ENCODE measurements at places on chromosomes 16 and 17. TPM values are rescaled to one million over a fixed set of nuclear protein-coding genes. Genes with fewer than 3 reads are reported as not detected.

Gene NDEL1
- total RNA-seq = 29.4 TPM

Gene MYO15B
- 6.6 TPM for total RNA-seq

DNA sequence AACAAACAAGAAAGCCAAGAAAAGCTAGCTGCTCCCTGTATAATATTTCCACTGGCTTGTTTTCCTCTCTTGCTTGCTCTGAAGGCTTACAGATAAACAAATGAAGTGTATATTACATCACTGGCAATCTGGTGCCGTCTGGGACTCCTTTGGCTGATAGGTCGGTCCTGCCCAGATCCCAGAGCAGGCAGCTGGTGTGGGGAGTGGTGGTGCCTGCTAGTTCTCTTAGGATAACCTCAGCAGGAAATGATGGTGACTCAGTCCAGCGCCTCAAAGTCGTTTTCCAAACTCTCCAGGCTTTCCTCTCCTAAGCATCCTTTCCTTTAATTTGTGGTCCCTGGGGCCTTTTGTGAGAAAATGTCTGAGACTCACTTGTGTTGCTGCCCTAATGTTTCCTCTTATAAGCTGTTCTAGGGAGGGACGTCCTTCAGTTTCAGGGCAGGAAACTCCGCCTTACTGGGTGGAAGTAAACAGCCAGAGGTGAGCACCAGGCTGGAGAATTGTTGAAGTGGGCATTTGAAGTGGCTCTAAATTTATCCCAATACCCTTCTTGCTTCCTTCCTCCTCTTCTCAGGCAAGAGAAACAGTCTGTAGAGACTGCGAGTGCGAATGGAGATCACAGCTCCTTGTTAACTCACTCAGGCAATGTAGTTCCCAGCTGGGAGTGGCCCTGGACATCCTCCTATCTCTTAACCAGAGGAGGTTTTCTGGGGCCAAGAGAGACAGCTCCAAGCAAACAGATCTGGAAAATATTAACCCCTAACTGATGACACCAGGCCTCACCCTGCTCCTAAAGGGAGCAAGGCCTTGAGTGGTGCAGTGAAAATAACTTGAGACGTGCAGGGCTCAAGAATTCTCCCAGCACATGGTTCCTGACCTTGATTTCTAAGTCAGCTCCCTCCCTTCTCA is 34.9 kb downstream of the CD300LF start:
- ATAC-seq = no peak

GRCh38 chr17:5468075-5468473 is 708 bp downstream of the DHX33 start:
- ATAC-seq = no peak

DNA sequence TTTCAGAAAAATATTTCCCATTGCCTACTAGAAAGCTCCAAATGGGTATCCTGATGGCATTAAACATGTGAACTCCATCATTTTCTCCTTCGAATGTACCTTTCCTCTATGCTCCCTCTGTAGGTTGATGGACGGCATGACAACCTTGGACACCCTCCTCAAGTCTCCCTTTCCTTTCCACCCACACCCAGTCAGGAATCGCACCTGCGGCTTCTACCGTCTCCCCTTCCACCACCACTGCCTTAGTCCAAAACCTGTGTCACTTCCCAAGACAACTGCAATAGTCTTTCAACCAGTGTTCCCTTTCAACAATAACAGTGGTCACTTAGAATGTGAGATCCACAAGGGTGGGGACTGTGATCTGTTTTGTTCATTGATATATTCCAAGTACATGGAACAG is 233.1 kb upstream of the AXIN2 start:
- ATAC-seq = no peak

- ATAC-seq = no peak
Measured at GRCh38 chr17:34275881-34276280, 5.9 kb downstream of the CCL7 start.

- ATAC-seq = no peak
Measured at GRCh38 chr17:65966072-65966695, 225.7 kb downstream of the CEP112 start.

DNA sequence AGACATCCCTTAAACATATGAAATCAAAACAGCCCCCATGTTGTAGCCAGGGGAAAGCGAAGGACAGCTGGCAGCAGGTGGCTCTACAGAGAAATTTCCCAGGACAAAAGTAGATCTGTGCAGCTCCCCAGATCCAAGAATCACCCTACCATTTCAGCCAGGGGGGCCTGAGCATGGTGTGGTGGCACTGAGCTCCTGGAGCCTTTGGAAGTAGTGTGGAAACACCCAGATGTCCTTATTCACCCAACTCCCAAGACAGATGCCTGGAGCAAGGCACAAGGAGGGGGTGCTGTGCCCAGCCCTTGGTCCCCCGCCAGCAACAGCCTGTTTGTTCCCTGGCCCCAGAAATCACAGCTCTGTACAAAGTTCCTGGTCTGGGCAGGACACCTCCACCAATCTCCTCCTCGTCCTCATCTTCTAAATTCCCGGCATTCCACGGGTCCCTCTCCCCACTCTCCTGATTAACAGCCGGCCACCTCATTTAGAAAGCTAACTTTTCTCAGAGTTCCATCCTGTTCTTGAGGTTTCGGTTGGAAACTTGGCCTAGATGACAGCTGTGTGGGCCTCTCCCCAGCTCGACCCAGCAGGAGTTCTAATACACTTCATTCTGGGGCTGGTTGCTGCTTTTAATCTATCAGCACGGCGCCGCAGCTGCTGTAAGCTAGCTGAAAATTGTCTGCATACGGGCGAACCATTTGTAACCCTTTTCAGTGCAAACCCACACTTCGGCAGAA is 191.1 kb downstream of the C16orf78 start:
- ATAC-seq = no peak

DNA sequence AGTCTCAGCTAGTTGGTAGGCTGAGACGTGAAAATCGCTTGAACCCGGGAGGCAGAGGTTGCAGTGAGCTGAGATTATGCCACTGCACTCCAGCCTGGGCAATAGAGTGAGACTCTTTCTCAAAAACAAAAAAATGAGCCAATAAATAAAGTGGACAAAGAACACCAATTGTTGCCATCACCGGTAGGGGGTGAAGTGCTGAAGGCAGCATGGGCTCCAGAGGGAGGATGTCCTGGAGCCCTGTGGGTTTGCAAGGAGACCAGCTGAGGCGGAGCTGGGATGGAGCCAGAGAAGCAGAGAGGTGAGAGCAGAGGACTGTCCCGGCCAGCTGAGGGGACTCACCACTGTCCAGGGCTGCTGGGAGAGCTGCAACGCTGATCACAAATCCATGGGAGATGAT is 13.8 kb downstream of the CHST6 start:
- no peak for ATAC-seq

- ATAC-seq = no peak
Measured at GRCh38 chr17:81980122-81980521, 2.7 kb downstream of the ASPSCR1 start.
